ENCODE measurements at places on chromosomes 13 and 19.

DNA sequence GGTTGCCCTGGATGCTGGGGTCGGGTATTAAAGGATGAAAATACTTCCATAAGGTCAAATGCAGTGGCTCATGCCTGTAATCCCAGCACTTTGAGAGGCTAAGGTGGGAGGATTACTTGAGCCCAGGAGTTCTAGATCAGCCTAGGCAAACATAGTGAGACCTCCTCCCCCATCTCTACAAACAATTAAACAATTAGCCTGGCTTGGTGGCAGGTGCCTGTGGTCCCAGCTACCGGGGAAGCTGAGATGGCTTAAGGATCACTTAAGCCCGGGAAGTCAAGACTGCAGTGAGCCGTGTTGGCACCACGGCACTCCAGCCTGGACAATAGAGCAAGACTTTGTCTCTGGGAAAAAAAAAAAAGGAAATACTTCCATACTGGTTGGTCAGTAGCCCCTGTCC is 1.5 kb downstream of the KLK11 start:
- no peak for DNase-seq

GRCh38 chr13:61954092-61954491 is 538.4 kb upstream of the PCDH20 start:
- no peak for DNase-seq

DNA sequence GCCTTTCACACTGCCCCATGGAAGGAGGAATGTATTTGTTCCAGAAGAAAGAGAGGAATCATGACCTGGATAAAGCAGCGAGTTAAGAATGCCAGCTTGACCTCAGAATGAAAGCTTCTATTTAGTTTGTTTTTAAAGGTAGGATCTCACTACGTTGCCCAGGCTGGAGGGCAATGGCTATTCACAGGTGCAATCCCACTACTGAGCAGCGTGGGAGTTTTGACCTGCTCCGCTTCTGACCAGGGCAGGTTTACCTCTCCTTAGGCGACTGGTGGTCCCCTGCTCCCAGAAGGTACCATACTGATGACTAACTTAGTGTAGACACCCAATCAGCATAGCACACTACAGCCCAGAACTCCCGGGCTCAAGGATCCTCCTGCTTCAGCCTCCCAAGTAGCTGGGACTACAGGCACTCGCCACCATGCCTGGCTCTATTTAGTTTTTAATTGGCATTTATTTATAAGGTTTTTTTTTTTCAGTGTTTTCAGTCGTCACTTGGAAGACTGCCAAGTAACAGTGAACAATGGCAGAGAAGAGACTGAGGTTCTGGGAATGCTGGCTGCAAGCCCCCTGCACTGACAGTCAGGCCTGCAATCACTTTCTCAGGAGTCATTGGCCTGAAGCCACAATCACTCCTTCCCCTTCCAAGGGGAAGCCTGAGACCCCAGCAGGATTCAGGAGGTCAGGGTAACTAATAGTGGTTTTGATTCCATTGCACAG is 73.1 kb downstream of the EPS15L1 start:
- no peak for DNase-seq

DNA sequence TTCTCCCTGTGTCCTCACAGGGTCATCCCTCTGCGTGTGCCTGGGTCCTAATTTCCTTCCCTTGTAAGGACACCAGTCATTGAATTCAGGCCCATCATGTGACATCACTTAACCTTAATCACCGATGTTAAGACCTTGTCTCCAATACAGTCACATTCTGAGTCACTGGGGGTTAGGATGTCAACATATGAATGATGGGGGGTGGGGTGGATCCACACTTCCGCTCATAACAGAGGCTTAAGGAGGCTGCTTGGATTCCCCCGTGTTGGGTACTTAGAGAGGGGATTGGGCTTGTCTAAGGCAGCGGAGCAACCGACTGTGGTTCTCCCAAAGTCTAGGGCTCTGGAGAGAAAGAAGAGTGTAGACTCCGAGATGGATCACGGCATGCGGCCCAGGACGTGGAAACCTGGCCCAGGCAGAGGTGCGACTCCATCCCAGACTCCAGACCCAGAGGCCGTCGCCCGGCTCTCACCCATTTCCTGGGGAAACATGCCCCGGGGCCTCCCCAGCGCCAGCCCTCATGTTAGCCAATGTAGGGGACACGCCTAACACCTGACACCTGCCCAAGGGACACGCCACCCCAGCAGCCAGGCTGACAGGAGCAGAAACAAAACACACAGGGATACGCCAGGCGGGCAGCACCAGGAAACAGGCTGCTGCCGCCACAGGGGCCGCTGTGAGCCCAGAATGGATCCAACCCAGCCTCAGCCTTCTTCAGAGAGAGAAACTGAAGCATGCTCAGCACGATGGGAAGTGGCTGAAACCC is 17.1 kb upstream of the IGLON5 start:
- DNase-seq = no peak

DNA sequence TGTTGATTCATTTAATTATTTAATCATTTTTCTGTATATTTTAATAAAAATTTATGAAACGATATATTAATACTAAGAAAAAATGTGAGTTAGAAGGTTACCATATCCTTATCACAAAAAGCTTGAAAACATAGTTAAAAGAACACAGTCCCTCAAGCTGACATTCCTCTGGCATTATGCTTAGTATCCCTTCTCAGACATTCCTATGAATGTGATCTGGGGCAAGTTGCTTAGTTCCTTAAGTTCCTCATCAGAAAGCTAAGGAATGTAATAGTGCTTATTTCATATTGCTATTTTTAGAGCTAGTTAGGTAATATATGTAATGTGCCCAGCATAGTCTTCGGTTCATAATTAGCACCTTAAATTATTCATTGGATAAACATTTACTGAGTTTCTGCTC is 122.8 kb downstream of the MTUS2 start:
- DNase-seq = no peak

DNA sequence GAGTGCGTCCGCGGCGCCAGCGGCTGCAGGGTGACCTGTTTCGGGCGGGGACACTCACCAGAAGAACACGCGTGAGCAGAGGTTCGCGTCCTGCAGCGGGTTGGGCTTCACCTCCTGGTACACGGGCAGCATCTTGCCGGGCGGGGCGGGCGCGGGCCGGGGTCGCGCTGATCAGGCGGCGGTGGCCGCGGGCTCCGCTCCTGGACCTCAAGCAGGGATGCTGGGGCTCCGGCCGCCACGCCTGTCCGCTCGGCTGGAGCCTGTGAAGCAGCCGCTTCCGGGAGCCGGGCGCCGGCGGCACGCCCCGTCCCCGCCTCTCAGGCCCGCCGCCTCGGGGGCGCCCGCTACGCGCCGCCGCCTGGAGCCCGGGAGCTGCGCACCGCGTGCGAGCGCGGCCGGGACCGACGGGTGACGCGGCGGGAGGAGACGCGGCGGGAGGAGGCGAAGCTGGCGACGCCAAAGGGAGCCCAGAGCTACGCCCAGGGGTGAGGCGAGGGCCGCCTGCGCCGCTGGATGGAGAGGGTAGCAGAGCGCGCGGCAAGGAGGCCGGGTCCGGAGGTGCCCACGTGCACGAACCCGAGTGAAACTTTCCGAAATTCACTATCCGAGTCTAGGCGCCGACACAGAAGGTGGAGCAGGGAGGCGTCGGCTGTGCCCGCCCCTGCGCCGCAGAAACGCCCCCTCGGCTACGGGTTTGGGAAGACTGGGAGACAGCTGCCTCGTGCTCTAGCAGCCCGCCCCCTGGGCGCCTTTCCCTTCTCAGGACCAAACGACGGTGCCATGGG is at the start of gene ABCC4:
Gene ABCC4, minus strand, starts transcription at position 269 of the 785 bp plus-strand sequence. Its CDS starts 137 bp downstream, at position 132.
- DNase-seq = peak; percentile 65

DNA sequence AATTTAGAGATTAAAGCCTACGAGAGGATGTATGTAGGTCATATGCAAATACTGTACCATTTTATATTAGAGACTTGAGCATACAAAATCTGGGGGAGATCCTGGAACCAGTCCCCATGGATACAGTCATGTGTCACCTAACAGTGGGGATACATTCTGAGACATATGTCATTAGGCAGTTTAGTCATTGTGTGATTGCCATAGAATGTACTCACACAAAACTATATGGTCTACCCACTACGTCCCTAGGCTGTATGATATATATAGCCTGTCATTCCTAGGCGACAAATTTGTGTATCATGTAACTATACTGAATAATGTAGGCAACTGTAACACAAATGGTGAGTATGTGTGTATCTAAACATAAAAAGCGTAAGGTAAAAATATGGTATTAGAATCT is 62.8 kb downstream of the WDFY2 start:
- no peak for DNase-seq

DNA sequence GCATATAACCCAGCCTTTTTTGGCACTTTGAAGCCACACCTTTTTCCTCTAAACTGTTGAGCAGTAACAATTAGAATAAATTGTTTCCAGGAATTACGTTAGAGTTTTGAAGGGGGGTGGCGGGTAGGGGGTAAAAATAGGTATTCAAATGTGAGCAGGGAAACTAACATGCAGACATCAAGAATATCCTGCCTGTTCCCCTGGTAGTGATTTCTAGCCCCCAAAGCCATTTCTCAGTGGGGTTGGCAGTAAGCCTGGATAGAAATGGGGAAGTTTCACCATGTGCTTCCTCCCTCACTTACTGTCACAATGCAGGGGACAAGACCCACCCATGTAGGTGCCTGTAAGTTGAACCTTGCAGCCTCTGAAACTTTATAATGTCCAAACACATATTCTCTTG is 3.8 kb downstream of the DOCK9 start:
- no peak for DNase-seq

DNA sequence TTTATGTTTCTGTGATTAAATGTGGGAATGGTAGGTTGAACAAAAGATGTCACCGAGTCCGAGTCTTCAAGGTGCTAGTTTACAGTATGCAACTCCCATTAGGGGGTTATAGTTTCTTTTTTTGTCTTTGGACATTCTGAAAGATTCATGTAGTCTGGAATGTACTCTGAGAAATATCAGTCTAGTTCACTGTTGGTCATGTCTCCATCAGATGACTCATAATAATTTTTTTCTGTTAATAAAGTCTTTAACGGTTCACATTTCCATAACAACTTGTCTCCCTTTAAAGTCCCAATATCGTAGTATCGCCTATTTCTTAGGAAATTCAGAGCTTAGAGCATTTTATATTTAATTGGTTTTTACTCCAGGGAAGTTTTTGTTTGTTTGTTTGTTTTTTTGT is 13.5 kb upstream of the ESD start:
- DNase-seq = no peak

- DNase-seq = no peak
These were observed 22.0 kb upstream of the RB1 start for GRCh38 chr13:48281556-48281955.

DNA sequence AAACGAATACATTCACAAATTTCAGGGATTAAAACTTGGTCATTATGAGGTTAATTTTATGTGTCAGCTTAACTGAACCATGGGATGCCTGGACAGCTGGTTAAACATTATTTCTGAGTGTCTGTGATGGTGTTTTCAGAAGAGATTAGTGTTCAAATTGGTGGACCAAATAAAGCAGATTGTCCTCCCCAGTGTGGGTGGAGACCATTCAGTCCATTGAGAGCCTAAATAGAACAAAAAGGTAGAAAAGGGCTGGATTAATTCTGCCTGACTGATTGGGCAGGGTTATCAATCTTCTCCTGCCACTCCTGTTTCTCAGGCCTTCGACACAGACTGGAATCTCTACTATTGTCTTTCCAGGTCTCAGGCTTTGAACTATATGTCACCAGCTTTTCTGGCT is 203.8 kb upstream of the SLITRK6 start:
- no peak for DNase-seq

DNA sequence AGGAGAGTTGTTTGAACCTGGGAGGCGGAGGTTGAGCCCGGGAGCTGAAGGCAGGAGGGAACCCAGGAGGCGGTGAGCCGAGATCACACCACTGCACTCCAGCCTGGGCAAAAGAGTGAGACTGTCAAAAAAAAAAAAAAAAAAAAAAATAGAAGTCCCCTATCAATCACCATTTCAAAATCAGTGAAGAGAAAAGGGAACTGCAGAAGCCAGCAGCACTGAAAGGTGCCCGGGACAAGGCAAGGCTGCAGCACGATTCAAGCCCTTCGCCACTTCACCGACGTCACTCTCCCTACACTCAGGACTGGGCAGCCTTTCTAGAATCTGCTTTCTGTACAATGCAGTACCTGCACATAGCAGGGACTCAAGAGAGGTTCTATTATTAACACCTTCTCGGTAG is 21.9 kb upstream of the USP12 start:
- no peak for DNase-seq

- DNase-seq = no peak
These were observed 101.7 kb upstream of the MCF2L start for GRCh38 chr13:112867301-112867711.

GRCh38 chr19:5882421-5882968 is 12.2 kb upstream of the FUT5 start:
- DNase-seq = no peak

DNA sequence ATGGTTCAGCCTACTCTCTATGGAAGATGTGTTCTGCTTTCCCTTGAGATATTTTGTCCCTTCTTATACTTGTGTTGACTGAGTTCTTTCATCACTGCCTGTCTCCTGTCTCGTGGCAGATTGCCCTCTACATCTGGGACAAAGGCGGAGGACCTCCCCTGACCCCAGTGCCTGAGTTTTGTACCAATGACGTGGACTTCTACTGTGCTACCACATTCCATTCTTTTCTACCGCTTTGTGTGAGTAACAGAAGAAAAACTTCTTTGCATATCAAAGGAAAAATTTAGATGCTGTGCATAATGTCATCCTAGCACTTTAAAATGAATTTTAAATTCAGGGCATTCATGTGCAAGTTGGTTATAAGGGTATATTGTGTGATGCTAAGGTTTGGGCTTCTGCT is 74.6 kb downstream of the B3GLCT start:
- no peak for DNase-seq

GRCh38 chr19:45403781-45404556 is 900 bp downstream of the PPP1R13L start:
- peak; percentile 51 for DNase-seq

GRCh38 chr13:89380101-89380500 is 1708.9 kb downstream of the SLITRK5 start:
- no peak for DNase-seq

- no peak for DNase-seq
These were observed 21.0 kb upstream of the DPP9 start for GRCh38 chr19:4744451-4745174.

- no peak for DNase-seq
These were observed 915.7 kb upstream of the PCDH20 start for GRCh38 chr13:62331384-62331783.

DNA sequence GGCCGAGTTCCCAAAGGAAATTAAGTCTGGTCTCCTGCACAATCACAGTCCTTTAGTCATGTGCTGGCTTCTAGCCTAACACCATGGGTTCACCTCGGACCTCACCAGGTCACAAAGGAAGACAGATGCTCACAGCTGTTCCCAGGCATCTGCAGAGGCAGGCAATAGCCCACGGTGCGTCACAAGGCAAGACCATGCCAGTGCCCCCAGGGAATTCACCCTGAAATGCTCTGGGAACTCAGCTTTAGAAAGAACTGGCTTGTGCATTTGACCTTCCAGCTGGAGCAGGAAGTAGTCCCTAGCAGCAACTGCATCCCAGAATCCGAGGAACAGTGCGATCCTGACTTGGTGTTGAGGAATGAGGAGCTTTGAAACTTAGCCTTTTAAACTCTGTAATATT is 96.8 kb upstream of the WASF3 start:
- DNase-seq = no peak

GRCh38 chr13:78714717-78715116 is 55.8 kb upstream of the OBI1 start:
- DNase-seq = no peak

- DNase-seq = no peak
These were observed 143.9 kb upstream of the ZNF536 start for GRCh38 chr19:30228113-30228834.

- no peak for DNase-seq
These were observed 292.2 kb downstream of the MZT1 start for GRCh38 chr13:72435251-72435650.
